ENCODE measurements at places on chromosomes 7 and 10. TPM values are rescaled to one million over a fixed set of nuclear protein-coding genes. Genes with fewer than 3 reads are reported as not detected.

GRCh38 chr7:121397361-121397760, 1.3 kb upstream of the FAM3C start:
- H3K4me3 ChIP-seq: peak overlapping the region; percentile 38
- H3K27me3 ChIP-seq: no peaks in the 10 kb centered on the region
- H3K4me1 ChIP-seq: peaks cover 30% of the 10 kb centered on the region
- H3K27ac ChIP-seq: no peak overlapping the region

Gene IDE
- total RNA-seq: 27.9 TPM

GRCh38 chr10:31707093-31708039, 221.3 kb downstream of the ARHGAP12 start:
- H3K27ac ChIP-seq: peak overlapping the region; percentile 78
- H3K36me3 ChIP-seq: peaks cover 6% of the 10 kb centered on the region
- H3K4me1 ChIP-seq: peaks cover 32% of the 10 kb centered on the region
- DNase-seq: peak; percentile 62
- peaks cover 3% of the 10 kb centered on the region for H3K27me3 ChIP-seq

DNA sequence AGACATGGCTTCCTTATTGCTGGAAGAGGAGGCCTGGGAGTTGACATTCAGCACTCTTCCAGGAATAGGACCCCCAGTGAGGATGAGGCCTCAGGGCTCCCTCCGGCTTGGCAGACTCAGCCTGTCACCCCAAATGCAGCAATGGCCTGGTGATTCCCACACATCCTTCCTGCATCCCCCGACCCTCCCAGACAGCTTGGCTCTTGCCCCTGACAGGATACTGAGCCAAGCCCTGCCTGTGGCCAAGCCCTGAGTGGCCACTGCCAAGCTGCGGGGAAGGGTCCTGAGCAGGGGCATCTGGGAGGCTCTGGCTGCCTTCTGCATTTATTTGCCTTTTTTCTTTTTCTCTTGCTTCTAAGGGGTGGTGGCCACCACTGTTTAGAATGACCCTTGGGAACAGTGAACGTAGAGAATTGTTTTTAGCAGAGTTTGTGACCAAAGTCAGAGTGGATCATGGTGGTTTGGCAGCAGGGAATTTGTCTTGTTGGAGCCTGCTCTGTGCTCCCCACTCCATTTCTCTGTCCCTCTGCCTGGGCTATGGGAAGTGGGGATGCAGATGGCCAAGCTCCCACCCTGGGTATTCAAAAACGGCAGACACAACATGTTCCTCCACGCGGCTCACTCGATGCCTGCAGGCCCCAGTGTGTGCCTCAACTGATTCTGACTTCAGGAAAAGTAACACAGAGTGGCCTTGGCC, 4.3 kb downstream of the PGAM2 start:
- H3K36me3 ChIP-seq: peaks cover 55% of the 10 kb centered on the region
- no peak for DNase-seq
- no peaks in the 10 kb centered on the region for H3K27me3 ChIP-seq
- H3K27ac ChIP-seq: no peak overlapping the region

DNA sequence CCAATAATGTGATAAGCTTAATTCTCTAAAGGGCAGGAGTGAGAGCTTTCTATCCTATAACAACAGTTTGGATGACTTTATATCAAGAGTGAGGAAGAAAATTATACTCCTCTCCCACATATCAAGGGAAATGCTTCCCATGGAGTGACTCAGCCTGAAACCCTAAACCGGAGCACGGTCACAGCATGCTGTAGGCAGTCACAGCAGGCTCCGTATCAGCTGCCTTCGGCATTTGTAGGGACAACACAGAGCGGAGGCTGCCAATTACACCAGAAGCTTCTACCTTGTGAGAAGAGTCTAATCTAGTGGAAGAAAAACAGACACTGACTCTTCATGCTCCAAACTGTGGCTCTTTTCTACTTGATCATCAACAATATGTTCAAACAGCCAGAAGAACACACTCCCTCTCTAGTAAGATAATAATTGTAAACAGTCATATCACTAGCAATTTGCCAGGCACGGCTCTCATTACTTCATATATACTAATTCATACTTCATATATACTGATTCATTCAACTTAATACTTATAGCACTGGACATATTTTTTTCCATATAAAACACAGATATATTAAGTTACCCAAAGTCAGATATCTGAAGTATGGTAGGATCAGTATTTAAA, 65.9 kb downstream of the DGKB start:
- no peak overlapping the region for H3K4me3 ChIP-seq
- no peaks in the 10 kb centered on the region for H3K4me1 ChIP-seq
- DNase-seq: no peak
- no peak overlapping the region for H3K27ac ChIP-seq
- H3K27me3 ChIP-seq: no peaks in the 10 kb centered on the region
- H3K36me3 ChIP-seq: no peaks in the 10 kb centered on the region

DNA sequence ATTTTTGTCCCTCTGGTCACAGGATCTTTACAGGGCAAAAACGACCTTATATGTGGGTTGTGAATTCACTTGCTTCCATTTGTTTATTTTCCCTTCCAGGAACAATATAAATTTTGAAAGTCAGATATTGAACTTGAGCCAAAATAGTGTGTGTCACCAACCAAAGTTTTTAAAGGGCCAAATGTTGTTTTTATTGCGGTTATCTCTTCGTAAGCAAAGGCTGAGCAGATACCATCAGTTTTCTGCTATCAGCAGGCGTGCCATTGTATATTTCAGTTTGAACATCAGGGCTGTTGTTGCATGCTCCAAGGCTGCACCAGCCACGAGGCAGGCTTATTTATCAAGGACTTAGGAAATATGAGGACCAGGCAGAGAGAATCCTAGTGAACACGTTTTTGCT, 160.3 kb downstream of the PAXIP1 start:
- DNase-seq: no peak
- no peaks in the 10 kb centered on the region for H3K4me1 ChIP-seq
- H3K4me3 ChIP-seq: no peak overlapping the region
- H3K27me3 ChIP-seq: peaks cover 5% of the 10 kb centered on the region
- no peaks in the 10 kb centered on the region for H3K36me3 ChIP-seq

Gene CHAT
- total RNA-seq: not detected

Gene OPALIN
- total RNA-seq: not detected

DNA sequence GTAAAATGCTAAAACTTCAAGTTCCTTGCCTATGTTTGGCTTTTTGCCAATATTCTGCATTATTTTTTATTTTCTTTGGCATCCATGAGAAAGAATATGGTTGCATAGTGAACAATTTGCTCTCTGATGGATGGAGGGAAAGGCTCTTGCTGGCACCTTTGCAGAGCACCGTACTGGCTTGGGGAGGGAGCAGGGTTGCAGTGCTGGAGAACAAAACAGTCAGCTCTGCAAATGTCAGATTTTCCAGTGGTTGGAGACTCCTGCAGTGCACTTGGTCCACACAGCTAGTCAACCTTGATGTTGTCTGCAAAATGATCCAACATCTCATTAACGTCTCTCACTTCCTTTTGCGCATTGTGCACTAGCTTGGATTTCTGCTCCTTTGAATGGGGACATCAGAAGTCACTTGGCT, 100.8 kb downstream of the ANLN start:
- no peak overlapping the region for H3K4me3 ChIP-seq
- no peak for DNase-seq
- peaks cover 3% of the 10 kb centered on the region for H3K4me1 ChIP-seq
- H3K27ac ChIP-seq: no peak overlapping the region
- H3K27me3 ChIP-seq: peaks cover 8% of the 10 kb centered on the region
- H3K36me3 ChIP-seq: peaks cover 2% of the 10 kb centered on the region

DNA sequence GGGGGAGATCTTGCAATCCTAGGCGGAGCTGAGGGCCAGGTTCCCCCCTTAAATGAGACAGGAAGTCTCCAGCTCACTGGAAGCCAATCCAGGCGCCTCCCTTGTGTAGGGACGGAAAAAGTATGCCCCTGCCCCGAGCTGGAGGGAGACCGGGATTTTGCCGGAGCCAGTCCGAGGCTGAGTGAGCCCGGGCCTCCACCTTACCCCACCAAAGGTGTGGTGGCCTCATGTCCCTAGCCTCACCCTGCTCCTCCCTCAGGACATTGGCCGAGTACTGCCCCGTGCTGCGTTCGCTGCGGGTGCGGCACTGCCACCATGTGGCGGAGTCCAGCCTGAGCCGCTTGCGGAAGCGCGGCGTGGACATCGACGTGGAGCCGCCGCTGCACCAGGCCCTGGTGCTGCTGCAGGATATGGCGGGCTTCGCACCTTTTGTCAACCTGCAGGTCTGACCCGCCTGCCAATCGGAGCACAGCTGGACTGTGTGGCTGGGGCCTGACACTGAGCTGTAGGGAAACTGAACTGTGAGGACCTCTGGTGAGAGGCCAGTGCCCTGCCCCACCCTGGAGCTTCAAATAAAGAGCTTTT, 2.0 kb downstream of the FBXL15 start:
- peaks cover 12% of the 10 kb centered on the region for H3K27me3 ChIP-seq
- peak overlapping the region; percentile 87 for H3K4me3 ChIP-seq
- H3K4me1 ChIP-seq: peaks cover 47% of the 10 kb centered on the region
- H3K36me3 ChIP-seq: peaks cover 9% of the 10 kb centered on the region

Gene LAMB4
- not detected for total RNA-seq

DNA sequence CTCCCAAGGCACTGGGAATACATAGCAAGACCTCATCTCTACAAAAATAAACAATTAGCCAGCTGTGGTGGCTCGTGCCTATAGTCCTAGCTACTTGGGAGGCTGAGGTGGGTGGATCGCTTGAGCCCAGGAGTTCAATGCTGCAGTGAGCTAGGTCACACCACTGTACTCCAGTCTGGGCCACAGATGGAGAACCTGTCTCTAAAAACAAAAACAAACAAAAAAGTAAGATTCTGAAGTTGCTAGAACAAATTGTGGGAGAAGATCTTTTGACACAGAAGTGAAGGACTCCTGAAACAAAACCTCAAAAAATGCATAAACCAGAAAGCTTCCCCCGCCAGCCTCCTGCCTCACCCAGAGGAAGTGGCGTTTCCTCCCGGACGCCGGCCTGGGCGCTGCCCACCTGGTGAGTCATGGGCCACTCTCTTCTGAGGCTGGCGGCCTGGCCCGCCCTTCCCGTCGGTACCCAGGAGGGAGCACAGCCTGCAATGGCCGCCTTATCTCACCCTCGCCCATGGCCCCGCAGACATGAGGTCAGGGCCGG, 25.4 kb upstream of the ELN start:
- H3K27ac ChIP-seq: peak overlapping the region; percentile 74
- peaks cover 30% of the 10 kb centered on the region for H3K4me1 ChIP-seq
- H3K4me3 ChIP-seq: peak overlapping the region; percentile 36
- H3K36me3 ChIP-seq: no peaks in the 10 kb centered on the region
- peaks cover 7% of the 10 kb centered on the region for H3K27me3 ChIP-seq
- DNase-seq: peak; percentile 62
